ENCODE measurements at places on chromosomes 12 and 14.

- DNase-seq = peak; percentile 8
These were observed at the start of gene SLC24A4 for GRCh38 chr14:92323011-92323915. Gene SLC24A4 (plus strand): TSS chr14:92323165. CDS start chr14:92323831, 666 bp downstream.

GRCh38 chr12:82793751-82794281 lies 107.1 kb downstream of the TMTC2 start:
- DNase-seq = no peak

DNA sequence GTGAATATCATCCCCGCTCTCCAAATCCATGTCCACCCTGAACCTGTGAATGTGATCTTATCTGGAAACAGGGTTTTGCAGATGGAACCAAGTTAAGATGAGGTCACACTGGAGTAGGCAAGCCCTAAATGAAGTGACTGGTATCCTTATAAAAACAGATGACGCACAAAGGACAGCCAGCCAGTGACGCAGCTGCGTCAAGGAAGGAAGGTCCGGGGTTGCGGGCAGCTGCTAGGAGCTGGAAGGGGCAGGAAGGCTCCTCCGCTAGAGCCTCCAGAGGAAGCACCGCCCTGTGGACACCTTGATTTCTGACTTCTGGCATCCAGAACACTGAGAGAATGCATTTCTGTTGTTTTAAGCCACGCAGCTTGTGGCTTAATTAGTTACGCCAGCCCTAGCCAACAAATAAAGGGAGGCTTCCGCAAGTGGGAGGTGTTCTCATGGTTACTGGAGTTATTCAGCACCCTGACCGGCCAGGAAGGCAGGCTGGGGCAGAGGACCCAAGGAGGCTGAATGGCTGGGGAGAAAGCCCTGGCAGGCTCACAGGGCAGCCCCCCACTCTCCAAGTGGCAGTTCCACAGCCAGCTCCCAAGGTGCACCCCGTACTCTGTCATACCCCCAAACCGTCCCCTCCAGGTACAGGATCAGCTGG lies 127.6 kb upstream of the NCOR2 start:
- peak; percentile 42 for DNase-seq

- DNase-seq = no peak
These were observed 150.4 kb downstream of the CALM1 start for GRCh38 chr14:90547250-90547649.

DNA sequence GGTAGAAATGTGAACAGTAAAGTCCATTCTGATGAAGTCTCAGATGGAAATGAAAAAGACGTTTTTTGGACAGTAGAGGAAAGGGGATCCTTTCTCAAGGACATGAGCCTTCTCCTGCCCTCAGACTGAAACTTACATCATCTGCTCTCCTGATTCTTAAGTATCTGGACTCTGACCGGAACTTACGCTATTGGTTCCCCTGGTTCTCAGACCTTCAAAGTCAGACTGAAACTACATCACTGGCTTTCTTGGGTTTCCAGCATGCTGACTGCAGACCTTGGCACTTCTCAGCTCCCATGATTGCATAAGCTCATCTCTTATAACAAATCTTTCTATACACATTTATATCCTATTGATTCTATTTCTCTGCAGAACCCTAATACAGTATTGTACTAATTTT lies 291.0 kb downstream of the SNAPC1 start:
- no peak for DNase-seq

DNA sequence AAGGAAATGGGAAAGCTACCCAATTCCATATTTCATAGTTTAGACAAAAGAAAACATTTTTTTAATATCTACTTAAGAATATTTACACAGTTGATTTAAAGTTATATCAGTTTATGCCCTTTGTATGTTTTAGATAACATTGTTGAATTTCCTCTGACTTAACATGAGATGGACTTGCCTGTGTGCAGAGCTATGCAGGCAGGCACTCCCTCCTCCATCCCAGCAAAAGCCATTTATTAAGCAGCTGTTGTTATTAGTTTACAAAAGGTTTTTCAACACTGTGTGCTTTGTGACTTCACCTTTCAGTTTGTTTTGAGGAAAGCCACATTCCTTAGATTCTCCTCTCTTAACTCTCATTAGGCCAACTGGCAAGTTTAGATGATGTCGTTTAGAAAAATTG lies 337.5 kb upstream of the PDE3A start:
- no peak for DNase-seq

- DNase-seq = no peak
These were observed 38.1 kb upstream of the DACT1 start for GRCh38 chr14:58599707-58600106.

DNA sequence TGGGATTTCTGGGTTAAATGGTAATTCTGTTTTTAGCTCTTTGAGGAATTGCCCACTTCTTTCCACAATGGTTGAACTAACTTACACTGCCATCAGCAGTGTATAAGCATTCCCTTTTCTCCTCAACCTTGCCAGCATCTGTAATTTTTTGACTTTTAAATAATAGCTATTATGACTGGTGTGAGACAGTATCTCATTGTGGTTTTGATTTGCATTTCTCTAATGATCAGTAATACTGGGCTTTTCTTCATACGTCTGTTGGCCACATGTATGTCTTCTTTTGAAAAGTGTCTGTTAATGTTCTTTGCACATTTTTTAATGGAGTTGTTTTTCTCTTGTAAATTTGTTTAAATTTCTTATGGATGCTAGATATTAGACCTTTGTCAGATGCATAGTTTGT lies 323.7 kb downstream of the CCDC91 start:
- DNase-seq = no peak

- no peak for DNase-seq
These were observed 1.1 kb upstream of the SSH1 start for GRCh38 chr12:108858311-108859074.

DNA sequence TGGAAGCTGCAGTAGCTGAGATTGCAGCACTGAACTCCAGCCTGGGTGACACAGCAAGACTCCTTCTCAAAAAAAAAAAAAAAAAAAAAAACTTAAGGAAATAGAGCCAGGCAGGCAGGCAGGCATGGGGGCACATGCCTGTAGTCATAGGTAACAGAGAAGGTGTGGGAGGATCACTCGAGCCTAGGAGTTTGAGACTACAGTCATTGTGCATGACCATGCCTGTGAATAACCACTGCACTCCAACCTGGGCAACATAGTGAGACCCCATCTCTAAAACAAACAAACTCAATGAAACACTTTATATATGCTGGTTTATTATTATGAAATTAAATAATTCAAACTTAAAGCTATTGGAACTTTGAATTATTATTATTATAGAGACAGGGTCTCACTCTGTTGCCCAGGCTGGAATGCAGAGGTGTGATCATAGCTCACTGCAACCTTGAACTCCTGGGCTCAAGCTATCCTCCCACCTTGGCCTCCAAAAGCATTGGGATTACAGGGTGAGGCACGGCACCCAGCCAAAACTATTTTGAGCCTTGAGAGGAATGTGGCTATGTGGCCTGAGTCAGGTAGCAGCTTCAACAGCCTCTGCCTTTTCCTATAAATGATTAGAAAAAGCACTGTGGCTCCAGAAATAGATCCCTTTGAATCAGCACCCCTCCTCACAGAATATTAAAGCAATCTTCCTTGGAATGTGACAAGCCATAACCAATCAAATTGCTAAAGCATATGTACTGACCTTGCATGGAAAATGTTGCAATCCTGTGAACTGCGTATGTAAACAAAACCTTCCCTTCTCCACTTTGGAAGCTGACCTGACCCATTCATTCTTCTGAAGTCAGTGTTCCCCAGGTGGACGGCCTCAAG lies 34.7 kb upstream of the YY1 start:
- no peak for DNase-seq

- peak; percentile 38 for DNase-seq
These were observed 48.2 kb upstream of the PLXNC1 start for GRCh38 chr12:94100211-94100627.

DNA sequence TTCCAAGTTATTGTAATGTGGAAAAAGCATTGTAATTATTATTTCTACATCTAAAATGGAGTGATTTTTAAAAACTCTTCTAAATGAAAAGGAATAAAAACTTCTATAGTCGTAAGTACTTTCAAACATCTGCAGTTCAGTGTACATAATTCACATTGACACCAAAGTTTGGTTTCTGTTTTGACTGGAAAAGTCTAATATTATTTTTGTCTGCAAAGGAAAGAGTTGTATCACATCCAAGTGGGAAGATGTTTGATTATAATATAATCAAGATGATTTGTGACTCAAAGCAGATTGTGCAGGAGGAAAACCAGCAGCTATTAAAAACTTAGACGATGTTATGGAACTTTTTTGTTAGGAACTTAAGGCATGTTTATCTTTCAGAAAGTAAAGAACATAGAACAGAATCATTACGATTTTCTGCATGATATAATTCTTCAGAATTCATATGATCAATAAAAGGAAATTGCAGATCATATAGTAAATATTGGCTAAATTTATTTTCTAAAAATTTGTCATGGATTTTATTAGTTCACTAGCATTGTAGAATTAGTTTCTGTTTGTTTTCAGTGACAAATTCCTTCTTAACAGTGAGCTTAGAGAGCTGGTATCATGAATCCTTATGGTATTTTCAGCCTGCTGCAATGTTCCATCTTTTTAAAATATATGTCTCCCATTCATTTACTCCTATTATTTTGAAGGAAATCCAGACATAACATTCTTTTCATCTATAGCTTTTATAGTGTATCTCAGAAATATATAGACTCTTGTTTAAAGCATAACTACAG lies 145.8 kb downstream of the MIPOL1 start:
- no peak for DNase-seq

DNA sequence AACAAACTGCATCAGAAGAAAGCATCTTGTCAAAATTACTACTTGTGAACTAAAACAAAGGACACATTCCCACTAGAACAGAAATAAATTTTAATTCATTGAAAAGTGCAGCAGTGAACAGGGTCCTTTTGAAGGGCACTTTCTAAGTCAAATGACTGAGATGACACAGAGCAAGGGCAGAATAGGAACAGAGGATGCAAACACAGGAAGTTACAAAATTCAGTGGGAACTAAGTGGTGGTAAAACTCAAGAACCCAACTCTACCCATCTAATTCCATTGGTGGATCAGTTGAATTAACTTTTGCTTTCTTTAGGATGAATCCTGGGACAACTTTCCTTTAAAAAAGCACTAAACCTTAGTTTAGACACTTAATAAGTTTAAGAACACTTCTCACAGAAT lies 45.8 kb downstream of the GNS start:
- DNase-seq = no peak

DNA sequence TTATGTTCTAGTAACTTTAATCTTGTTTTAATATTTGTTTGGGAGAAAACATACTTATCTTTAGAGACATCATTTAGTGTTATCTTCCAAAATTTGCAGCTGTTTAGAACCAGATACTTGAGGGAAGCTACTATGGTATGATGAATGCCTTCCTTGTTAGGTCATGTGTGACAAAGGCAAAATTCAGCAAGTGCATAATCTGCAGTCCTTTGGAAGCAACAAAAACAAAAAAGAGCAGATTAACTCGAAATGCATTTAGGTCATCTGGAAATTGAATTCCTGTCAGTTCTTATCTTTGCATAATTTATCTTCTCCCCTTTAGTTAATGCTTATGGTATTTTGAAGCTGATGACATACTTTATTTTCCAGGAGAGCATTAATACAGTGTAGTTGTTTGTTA lies 3.5 kb downstream of the FBXO34 start:
- DNase-seq = peak; percentile 75

DNA sequence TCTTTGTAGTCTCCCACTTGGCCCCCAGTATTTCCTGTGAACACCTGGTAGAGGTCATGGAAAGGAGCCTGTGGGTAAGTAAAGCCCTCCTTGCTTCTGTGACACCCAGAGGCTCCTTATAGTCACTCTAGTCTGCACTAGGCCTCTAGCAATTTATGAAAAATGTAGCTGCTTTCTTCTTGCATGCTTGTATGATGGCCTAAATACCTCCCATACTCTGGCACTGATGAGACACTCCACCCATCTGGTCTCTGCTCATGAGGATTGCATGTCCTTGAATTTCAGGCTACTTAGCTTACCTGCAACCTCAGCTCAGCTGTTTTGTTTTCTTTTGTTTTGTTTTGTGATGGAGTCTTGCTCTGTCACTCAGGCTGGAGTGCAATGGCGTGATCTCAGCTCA lies 4.6 kb upstream of the A2ML1 start:
- DNase-seq = peak; percentile 22

- DNase-seq = peak; percentile 10
These were observed 218.8 kb downstream of the DAD1 start for GRCh38 chr14:22370084-22370847.

DNA sequence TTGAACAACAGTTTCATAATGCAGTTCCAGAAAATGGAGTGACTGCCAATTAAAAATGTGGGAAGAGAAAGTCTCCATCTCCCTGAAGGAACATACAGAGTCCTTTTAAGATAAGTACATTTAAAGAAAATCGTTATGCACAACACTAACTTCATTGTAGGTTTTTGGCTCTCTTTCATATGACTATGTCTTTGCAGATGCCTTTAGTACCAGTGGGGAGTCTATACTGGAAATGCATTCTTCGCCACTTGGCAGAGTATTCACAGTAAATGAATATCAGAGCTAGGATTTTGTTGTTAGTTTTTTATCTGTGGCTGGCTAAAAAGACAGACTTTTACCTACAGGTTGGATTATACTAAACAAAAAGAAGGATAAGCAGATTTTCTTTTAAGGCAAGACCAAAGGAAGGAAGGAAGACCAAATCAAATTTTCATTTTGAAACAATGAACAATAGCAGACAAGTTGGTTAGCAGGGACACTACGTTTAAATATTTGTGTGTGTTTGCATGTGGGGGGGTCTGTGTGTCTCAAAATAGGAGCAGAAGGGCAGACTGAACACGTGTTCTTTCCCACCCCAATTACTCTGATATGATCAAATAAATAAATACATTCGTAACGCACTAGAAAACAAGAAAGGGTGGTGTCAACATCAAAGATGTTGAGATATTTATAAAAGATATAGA lies 124.5 kb downstream of the BTG1 start:
- DNase-seq = peak; percentile 41

- DNase-seq = peak; percentile 82
These were observed at the start of gene PNMA1 for GRCh38 chr14:73713803-73714655. Gene PNMA1 (minus strand): TSS chr14:73714384. CDS start chr14:73713639, 745 bp downstream.

DNA sequence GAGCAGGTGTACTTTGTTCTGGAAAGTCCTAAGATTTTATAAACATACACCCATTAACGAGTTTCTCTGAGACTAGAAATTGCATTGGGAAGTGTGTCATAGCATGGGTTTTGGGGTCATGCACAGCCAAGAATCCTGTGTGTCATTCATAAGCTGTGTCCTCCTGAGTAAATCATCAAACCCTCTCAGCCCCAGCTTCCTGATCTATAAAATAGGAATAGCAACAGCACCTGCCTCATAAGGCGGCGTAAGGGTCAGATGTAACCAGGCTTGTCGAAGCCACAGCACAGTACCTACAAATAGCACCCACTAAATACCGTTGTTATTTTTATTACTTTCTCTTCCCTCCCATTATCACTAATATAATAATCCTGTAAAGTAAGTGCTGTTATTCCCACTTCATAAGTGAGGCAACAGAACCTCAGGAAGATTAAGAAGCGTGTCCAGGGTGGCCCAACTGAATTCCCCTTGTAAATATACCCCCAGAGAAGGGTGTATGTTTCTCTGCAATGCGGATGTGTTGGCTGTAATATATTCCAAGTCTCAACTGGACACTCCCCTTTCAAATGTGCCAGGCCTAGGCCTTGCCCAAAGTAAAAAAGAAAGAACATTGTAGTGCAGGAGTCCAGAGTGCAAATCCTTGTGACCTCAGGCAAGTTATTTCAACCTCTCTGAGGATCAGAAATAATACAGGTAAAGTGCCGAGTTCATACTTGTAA lies 188.3 kb upstream of the BCL2L14 start:
- no peak for DNase-seq

Measured in fibroblast of skin of back (primary cell).